Midbrain (tissue), 1 donor: ENCODE measurements at places on chromosomes 2 and 18.

- DNase-seq = no peak
Observed at GRCh38 chr2:140918426-140918825, 1212.4 kb downstream of the LRP1B start.

- no peak for DNase-seq
Observed at GRCh38 chr2:24723665-24724064, 69.5 kb downstream of the PTRHD1 start.

DNA sequence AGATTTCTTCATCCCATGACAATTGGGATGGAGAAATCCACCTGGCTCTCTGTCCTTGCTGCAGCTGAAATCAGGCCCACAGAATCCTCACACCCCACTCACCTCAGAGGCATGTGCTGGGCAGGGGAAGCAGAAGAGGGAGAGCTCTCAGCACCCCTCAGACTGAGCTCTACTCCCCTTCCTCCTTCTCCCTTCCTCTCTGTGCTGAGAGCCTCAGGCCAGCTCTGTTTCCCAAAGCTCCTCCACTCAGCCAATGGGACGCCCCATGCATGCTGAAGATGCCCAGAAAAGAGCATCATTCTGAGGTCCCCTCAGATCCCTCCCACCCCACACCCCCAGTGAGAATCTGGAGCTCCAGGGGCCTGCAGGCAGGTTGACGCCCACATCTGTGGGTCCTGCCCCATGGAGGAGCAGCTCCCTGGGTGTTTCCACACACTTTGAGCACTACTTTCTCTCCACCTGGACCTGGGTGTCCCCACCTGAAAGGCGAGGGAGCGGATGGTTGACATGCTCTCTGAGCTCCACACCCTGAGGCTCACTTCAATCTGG is 637.7 kb upstream of the ID2 start:
- no peak for DNase-seq

DNA sequence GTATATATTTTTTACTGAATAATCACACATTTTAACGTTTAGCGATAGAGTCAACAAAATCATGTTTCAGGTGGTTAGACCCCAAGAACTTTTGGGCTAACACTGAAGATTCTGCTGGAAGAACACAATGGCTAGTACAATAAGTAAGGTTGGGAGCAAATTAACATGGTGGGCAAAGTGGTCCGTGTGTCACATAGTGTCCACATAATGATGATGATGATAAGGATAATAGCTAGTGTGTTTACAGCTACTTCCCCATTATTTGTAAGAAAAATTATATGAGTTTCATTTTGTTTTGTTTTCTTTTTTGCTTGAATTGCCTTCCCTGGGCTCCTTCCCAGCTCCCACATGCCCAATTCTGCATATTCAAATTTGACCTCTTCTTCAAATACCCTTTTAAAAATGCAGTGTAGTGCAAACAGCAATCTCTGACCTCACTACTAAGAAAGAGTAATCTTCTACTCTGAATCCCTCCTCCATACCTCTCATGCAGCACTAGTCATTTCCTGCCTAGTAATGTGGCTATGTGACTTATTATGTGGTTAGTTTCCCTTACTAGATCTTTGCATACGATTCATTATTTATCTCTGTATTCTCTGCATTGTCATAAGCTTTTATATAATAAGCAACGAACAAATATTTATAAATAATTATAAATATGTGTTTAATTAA is 16.9 kb upstream of the VPS54 start:
- DNase-seq = no peak

GRCh38 chr18:58556331-58557007 is 72.4 kb downstream of the ALPK2 start:
- no peak for DNase-seq

DNA sequence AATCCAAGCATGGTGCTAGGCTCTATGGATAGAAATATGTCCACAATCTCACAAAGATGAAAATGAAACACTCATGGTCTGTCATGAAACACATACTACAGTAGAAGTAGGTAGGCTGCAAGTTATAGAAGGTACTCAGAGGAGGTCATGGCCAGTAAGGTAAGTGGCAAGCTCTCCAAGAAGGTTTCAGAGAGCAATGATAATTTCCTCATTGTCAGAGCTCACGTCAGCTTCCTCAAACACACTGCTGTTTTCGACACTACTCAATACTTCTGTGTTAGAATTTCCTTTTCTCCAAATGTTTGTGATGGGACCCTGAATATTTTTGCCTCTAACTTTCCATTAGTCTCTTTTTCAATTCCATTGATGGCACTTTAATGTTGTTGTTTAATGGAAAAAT is 25.5 kb downstream of the CCDC141 start:
- DNase-seq = no peak

DNA sequence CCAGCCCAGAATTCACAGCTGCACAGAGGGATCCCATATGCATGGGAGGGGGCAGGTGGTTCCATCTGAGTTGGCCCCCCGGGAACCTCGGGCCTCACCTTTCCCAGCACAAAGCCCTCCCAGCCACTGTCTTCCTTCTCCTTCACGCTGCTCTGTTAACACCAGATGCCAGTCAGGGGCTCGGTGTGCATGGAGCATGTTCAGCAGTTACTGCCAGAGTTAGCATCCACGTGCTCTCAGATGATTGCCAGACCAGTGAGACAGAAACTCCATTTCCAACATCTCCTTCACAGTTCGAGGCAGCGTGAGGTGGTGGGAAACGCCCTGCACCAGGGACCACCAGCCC is 101.0 kb downstream of the PTGR3 start:
- no peak for DNase-seq
